ENCODE measurements at places on chromosomes 1 and 21.

- DNase-seq = no peak
Observed at GRCh38 chr1:67563684-67564083, 121.3 kb upstream of the GADD45A start.

- no peak for DNase-seq
Observed at GRCh38 chr1:52156460-52156859, 14.6 kb downstream of the ZFYVE9 start.

- no peak for DNase-seq
Observed at GRCh38 chr1:156070548-156070947, 9.6 kb downstream of the RAB25 start.

DNA sequence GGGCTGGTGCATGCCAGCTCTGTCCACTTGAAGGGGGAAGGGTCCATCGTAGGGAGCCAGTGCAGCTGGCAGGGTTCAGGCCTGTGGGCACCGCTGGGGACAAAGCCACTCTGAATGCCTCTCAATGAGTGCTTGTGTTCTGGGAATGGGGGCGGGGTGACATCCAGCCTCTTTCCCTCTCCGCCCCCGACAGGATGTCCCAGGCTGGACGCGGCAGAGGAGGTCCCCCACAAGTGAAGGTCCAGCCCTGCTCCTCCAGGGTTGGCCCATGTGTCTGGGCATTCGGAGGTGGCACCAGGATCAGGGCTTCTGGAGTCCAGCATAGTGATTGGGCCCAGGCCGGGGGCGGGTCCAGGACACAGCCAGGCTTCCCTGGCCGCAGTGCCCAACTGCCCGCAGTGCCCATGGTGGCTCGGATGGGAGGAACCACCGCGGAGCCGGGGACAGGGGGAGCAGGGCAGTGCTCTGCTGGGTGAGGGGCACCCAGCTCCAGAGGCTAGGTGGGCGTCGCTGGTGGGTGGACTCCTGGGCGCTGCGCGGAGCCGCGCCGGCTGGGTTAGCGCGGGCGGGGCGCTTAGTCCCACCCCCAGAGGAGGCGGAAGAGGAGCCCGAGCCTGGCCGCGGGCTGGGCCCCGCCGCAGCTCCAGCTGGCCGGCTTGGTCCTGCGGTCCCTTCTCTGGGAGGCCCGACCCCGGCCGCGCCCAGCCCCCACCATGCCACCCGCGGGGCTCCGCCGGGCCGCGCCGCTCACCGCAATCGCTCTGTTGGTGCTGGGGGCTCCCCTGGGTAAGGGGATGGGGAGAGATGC, at the start of gene SHISA4:
Gene SHISA4 (plus strand): TSS at position 617 of the 808 bp plus-strand sequence. CDS start 97 bp downstream, at position 714.
- DNase-seq = no peak

DNA sequence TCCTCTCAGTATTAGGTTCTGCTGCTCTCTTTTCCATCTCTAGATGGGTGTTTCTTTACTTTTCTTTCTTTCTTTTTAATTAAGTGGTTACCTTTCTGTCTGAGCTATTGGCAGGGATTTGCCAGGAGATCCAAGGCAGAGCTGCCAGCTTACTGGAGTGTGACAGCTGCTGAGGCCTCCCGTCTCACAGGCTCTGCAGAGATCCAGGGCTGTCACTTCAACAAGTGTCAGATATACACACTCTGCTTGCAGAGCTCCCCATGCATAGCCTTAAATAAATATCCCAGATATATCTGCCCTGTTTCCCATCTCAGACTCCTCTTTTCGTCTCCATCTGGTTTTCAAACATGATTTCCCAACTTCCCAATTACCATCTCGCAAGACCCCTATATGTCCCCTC, 124.3 kb downstream of the NOS1AP start:
- DNase-seq = no peak

DNA sequence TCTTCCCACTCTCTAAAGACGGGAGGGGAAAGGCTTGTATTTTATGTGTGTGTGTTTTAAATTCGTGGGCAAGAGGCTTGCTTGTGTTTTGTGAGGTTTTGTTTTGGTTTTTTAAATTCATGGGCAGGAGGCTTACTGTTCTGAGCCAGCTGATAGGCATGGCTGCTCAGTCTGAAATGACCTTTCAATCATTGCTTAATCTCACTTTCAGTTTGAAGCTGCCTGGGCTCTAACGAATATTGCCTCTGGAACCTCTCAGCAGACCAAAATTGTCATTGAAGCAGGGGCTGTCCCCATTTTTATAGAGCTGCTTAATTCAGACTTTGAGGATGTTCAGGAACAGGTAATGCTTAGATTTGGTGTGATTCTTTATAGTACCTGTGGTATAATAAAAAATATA, 20.3 kb upstream of the TXLNA start:
- DNase-seq = no peak

DNA sequence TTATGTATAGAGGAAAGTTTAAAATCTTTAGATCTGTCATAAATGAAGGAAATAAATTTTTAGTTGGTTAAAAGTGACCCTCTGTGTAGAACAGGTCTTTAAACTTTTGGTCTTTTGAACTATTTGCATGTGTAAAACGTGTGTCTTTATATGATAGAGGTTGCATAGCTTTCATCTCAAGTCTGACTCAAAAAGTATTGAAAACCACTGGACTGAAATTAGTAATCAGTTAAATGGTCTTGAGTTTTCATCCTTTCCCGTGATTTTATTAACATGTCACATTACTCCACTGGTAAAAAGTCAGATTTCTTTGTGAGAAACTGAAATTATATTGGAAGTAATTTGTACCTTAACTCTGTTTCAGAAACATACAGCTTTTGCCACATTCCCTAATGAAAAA, 1.8 kb downstream of the RNPC3 start:
- no peak for DNase-seq

DNA sequence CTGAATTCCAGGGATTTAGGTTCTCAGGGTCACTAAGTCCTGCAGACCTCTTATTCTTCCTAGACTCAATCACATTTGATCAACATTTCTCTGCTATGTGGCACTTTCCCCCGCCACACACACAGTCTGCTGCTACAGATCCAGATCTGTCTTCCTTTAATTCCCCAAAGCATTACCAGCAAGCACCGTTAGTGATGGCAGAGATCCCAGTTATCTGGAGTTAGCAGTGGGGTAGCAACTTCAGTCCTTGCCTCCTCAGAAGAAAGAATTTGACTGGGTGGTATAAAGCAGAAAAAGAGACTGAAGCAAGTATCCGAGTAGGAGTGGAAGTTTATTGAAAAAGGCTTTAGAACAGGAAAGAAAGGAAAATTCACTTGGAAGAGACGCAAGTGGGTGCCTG, 100.4 kb upstream of the ETV3 start:
- DNase-seq = no peak

GRCh38 chr1:246343251-246343650, 163.8 kb downstream of the SMYD3 start:
- DNase-seq = no peak

DNA sequence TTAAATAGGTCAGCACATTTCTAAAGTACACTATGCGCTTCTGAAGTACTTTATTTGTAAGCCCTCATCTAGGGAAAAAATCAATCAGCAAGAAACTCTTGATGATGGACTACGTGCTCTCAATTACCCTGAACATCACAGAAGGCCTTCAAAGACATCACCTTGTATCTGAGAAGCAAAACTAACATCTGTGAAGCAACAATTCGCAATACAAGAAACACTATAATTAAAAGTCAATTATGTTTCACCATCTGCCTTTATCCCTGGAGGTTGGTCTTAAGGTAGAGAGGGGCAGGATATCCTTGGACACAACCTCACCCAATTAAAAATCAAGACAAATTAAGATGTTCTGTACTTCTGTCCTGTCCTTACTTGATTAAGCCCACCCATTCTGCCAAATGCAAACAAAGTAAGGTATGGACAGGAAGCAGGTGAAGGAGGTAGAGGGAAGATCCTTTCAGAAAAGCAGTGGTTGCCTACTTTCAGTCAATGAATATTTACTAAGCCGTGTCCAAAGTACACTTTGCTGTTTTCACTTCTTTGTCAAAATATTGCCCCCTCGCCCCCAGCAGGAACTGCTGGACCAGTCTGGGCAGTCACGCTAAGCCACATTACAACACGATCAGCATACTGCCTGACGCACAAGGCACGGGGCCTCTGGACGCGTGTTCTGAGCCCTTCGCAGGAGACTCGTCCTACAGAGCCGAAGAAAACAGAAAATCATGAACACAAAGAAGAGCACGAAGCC, 887 bp downstream of the SLC19A2 start:
- DNase-seq = peak; percentile 6

DNA sequence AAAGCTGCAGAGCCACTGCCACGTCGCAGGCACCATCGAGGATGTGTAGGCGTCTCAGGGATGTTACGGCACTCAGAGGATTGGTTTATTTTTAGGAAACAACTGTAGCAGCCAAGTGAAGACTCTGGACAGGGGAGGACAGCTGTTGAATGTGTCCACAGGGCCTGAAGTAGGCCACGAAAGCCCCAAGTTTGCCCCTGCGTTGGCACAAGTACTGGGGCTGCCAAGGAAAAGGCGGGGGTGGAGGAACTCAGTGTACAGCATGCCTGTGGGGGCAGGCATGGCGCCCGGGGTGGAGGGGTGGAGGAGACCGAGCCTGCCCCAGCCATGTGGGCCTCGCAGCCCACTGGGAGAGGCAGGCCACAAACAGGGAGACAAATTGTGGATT, 89.7 kb downstream of the ADARB1 start:
- no peak for DNase-seq

DNA sequence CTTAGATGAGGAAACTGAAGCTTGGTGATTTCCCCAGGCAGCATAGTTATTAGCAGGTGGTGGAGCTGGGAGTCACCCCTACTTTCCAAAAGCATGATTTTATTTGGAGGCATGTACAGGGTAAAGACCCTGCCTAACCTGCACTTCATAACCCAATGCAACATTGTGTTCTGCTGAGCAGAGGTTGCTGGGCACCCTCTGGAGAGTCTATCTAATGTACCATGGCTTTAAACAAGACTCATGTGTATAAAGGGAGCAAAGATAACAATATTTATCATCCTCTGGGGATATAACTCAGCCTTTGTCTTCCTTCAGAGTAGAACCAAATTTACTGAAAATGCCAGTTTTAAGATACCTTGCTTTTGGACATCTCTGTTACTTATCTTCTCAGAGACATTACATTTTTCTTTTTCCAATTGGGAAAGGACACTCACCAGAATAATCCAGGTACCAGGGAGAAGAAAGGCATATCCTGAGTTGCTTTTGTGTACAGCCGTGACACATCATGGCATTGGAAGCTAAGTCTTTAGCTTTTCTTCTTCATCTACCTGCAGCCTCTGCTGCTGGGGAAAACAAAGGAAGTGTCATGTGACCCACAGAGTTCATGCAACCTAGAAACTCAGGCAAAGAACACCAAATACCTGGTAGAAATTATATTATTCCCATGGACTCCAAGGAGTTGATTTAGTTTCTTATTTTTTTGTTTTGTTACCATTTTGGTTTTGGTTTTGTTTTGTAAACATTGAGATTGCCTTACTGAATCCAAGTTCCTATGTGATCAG, 39.6 kb downstream of the ELAVL4 start:
- DNase-seq = no peak

- DNase-seq = no peak
Observed at GRCh38 chr1:50349242-50349565, 74.0 kb downstream of the DMRTA2 start.

DNA sequence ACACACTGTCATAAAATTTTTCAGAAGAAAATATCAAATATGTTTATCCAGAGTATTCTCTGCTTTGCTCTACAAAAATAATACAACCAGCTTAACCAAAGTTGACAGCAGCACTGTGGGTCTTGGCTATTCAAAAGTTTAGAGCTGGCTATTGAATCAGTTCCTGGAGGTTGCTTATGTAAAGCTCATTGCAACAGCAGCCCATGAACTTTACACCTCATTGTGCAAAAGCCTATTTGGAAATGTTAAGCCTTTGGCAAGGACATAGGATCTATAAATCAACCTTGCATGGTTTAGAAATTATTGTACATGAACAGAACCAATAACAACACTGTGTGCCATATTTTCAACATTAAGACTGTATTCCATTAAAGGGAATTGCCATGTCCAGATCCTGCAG, 714.9 kb downstream of the ADGRL2 start:
- DNase-seq = no peak

DNA sequence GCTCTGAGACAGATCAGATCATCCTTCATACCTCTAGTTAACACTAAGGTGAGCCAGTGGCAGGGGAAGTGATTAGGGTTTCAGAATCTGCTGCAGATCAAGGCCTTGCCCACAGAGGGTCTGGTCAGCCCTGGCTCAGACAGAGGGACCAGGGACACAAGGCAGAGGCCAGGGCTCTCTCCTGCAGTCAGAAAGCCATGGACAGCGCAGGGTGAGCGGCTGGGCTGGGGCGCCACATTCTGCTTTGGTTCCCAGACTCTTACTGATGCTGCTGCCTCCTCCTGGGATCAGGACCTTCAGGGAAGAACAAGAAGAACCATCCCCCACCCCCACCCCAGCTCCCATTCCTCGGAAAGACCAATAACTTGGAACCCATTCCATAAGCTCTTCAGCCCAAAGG, 43.1 kb downstream of the GPR161 start:
- DNase-seq = no peak

- no peak for DNase-seq
Observed at GRCh38 chr21:29453511-29453910, 154.8 kb downstream of the BACH1 start.

DNA sequence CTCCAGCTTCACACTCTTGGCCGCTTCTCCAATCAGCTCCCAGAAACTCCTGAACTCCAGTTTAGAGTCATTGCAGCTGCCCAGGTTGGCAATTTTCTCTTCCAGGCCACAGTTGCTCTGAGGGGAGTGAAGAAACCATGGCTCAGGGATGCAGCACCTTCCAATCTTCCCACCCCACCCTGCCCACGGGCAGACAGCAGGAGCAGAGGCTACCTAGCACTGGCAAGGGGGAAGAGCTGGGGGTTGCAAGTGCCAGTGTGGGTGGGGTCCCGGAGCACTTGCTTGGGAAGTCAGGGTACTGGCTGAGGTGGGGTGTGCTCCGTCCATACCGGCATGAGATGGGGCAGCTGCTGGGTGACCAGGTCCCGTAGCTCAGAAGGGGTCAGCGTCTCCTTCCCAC, 1.2 kb downstream of the S100A14 start:
- no peak for DNase-seq

DNA sequence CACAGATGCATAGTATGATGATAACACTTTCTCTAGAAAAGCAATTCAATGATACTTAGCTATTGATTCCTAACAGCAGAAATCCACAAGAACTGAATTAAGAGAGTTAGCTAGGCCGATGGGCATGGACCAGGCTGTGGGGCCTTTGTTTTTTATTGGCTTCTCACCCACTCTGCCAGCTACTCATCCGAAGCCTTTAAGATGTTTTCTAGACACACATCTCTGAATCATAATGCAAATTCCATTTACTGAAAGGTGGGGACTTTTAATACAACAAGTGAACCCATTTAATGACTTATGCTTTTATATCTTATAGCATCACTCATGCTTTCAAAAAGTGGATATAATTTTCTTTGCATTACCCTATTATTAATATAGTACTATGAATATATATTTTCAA, 170.2 kb downstream of the RUNX1 start:
- no peak for DNase-seq

GRCh38 chr1:2973601-2974593, 47.4 kb upstream of the ACTRT2 start:
- DNase-seq = no peak

DNA sequence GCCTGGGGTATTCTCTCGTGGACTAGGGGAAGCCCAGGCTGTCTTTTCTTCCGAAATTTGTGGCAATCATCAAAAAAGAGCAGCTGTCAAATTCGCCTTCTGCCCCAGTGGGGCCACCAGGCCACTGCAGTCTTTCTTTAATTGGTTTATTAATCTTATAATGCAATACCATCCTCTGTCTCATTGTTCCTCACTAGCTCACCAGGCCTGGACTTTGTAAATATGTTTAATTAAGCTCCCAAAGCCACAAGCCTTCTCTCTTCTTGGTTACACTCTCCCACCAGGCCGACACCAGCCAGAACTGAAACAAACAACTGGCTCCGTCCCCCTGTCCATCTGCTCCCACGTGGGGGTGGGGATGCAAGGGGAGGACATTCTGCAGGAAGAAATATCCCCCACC, 22.0 kb upstream of the CAMK1G start:
- no peak for DNase-seq

All from CD8-positive, alpha-beta memory T cell (primary cell).